Fibroblast of skin of right biceps (primary cell): ENCODE measurements at places on chromosomes 12 and 14.

GRCh38 chr14:99331811-99332210, 59.8 kb upstream of the BCL11B start:
- DNase-seq: no peak

DNA sequence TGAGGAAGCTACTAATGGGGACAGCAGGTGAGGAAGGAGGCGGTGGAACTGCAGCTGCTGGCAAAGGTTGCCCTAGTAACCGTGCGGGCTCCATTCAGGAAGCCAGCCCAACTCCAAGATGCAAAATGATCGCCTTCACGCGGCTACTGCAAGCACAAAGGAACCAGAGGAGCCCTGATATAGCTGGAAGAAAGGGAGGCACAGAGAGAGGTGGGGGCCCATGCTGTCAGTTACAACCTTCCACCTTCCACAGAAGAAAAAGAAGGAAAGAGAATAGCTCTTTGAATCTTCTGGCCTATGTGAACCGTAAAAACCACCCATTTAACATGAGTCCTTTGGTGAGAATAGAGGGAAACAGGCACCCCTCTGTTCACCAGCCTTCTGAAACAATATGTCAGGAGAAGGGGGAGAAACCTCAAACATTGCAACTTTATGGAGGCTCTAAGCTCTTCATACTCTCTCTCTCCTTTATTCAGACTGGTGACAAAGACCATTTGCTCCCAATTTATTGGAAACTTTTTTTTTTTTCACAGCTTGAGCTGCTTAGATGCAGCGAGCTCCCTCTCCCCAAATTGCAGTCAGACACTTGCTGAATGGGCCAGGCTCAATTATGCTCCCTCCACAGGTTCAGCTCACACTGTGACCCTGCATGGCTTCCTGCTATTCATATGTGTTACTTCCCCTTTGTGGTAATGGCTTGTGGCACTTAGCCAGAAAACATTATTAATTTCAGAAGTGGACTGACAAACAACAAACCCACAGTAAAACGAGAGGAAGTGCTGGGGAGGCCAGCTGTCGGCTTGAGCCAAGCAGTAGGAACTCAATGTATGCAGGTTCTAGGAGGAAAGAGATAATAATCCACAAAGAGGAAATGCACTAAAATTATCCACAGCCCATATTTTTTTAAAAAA, 6.2 kb downstream of the DUSP6 start:
- DNase-seq: peak; percentile 62

DNA sequence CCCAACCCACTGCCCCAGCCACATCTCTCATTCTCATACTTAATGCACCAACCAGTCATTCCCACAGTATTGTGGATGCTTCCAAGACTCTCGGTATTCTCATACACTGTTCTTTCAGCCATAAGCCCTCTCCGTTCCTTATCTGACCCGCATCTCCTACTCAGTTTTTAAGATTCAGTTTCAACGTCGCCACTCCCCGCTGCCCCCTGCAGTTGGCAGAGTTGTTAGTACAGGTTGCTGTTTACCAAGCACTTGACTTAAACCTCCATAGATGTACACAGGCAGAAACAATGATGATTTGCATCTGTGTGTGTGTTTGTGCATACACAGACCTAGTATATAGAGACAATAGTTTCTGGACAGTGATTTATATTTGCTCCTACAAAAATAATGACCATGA, 40.2 kb downstream of the PAH start:
- no peak for DNase-seq

GRCh38 chr12:102051431-102051965, 10.3 kb downstream of the WASHC3 start:
- no peak for DNase-seq

DNA sequence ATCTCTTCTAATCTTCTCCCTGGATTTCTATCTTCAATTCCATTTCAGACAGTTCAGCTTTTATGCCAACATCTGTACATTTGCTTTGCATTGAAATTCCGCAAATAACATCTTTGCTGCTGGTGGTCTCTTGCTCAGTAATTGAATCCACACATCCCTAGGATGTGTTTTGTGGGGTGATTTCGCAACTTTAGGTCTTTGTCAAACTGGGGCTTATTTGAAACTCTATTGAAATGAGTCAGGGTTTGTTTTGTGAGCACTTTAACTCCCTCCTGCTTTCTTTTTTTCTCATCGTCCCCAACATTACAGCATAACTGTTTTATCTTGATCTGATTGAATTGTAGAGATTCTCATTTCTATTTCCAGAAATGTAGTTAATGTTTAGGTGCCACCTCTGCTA, 404.3 kb downstream of the NPAS3 start:
- DNase-seq: peak; percentile 81
